Right lobe of liver (tissue), 6 donors: ENCODE measurements at places on chromosomes 13 and 19. TPM values are rescaled to one million over a fixed set of nuclear protein-coding genes. Genes with fewer than 3 reads are reported as not detected.

The AMER2 gene
- not detected for total RNA-seq

The LHB gene
- not detected for total RNA-seq

The CERS1 gene
- total RNA-seq, result not detected

The CTXN1 gene
- total RNA-seq, result 0.49 TPM

The MCF2L gene
- total RNA-seq, result 11.9 TPM

The KCTD4 gene
- total RNA-seq, result not detected

The LCP1 gene
- 23.5 TPM for total RNA-seq

The ERICH4 gene
- not detected for total RNA-seq

The POLR2I gene
- 30.6 TPM for total RNA-seq

The GGN gene
- not detected for total RNA-seq

The ZNF568 gene
- total RNA-seq, result 4.9 TPM

The ACTMAP gene
- 4.5 TPM for total RNA-seq

The MKNK2 gene
- total RNA-seq, result 113 TPM

The F10 gene
- total RNA-seq, result 131 TPM

The DENND1C gene
- 1.7 TPM for total RNA-seq

The FFAR1 gene
- not detected for total RNA-seq

The DMAC2 gene
- total RNA-seq, result 18.9 TPM

The PROSER1 gene
- 8.6 TPM for total RNA-seq

The OLFM2 gene
- 40.1 TPM for total RNA-seq

The FCER2 gene
- total RNA-seq, result not detected

The ZNF793 gene
- total RNA-seq, result 0.35 TPM
